Right lung (tissue), 10 donors: ENCODE measurements at places on chromosomes 5 and 9.

GRCh38 chr5:73654171-73654811 is 28.3 kb downstream of the ARHGEF28 start:
- DNase-seq: no peak

DNA sequence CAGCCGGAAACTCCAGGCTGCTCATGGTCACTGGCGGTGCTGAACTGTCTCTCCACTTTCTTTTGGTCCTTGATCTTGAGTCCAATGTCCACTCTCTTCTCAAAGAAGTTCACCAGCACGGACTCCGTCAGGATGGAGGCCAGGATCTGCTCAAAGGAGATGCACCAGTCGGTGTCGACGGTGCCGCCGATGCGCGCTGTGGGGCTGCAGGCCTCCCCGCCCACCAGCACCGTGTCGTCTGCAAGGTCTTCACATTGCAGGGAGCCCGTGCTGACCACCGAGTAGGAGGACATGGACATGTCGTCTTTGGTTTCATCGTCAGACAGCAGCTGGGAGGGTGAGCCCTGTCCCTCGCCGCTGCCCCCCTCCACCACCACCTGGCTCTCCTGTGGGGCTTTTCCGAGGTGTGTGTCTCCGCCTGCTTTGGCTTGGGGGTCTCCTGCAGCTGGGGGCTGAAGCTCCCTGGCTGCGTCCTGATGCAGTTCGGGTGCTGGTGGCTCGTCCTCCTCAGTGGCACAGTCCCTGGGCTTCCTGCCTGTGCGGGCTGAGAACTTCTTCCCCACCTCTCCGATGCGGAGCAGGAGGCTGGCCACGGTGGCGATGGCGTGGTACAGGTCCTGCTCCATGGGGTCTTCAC is 5.0 kb upstream of the MRNIP start:
- no peak for DNase-seq

DNA sequence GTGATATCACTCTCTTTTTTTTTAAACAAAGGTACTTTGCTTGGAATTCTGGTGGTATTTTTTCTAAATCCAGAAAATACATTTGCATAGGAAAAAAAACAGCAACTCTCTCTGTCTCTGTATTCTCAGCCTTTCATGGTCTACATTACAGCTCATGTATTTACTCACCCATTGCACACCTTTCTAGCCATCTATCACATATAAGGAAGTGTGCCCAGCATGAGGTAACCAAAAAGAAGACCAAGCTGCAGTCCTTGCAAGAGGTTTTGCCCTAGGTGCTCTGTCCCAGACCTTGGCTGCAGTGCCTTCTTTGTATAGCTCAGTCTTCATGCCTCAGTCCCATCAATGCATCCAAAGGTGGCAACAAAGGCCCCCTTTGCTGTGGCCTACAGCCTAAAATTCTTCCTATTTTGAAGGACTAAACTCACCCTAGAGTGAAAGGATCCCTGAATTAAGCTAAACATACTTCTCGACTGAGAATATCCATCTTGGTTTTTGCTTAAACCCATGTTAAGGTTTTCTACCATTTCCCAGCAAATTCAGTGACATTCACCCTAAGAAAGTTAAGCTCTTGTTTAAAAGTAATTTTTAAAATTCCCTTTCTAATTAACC is 446.4 kb downstream of the KIF4B start:
- DNase-seq: no peak

DNA sequence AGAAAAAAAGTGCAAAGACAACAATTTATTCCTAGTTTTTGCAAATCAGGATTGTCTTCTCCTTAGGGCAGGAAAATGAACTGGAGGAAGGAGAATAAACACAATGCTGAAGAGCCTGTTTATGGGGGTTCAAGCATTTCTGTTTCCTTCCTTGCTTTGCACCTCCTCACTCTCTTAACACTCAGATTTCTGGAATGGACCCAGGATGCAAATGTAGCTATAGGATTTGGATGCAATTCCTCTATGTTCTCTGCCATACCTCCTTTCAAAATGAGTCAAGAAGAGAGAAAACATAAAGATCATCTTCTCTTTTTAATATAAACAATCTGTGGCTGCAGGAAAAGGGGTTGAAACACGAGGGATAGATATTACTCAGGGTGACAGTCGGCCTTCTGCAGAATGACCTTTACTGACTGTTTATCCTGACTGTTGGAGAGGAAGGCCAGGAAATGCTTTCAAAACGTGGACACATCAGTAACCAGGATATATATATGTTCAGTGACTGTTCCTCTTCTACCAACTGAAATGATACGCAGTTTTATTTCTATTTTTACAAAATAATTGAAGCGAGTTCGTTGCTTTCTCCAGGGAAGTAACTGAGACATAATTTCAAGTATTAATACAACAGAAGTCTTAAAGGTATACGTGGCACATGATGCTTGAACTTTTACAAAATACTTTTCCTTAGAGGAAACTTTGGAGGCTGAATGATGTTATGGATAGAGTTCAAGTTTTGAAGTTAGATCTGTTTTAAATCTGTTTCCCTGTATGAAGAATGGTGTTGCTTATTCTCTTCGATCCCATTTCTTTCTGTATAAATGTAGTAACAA is 44.4 kb downstream of the ACTBL2 start:
- peak; percentile 27 for DNase-seq

DNA sequence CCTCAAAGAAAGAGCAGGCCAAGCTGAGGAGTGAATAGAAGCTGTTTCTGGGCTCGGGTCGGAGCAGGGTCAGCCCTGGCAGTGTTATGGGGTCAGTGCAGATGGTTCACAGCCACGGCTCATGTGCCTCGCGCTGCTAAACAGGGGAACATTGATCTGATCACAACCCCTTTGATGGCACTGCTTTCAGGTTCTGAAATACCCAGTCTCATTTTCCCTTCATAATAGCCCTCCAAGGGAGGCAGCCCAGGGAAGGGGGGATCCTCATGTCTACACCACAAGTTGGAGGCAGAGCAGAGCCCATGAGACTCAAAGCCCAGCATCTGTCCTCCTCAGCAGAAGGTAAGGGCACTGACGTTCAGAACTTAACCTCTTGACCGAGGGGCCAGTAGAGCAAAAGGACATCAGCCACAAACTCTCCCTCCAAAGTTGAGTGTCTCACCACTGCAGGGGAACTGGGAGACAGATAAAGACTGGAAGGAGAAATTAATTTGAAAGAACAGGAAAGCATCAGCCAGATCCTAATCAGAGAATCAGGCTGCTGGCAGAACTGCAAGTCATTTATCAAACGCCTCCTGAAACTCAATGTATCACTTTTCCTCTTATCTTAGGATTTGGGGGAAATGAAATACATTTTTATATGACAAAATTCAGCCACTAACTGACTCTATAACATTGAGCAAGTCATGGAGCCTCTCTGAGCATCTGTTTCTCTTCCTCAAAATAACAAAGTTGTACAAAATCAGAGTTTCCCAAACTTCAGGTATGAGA is 110.6 kb downstream of the SH3TC2 start:
- no peak for DNase-seq

- DNase-seq: peak; percentile 46
Observed at GRCh38 chr9:108761655-108762347, 94.0 kb downstream of the ACTL7B start.

- DNase-seq: no peak
Observed at GRCh38 chr5:6644794-6645241, 11.6 kb downstream of the SRD5A1 start.

DNA sequence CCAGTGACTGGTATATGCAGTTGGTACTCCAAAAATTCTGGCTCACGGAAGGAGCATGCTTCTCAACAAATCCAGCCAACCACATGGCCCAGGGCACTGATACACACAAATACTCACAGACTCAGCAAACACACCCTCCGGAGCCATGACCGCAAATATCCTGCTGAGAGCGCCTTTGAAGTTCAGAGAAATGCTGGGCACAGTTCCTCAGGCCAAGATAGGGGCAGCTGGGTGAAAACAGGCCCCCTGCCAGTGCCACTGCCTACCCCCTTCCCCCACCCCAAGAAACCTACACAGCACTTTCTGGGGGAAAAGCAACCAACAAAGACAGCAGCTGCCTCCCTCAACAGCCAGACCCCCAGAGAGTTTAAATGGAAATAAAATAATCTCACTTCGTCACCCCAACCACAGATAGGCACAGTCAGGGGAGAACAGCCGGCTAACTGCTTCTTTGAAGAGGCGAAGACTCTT is 120.0 kb downstream of the C5orf15 start:
- peak; percentile 28 for DNase-seq

DNA sequence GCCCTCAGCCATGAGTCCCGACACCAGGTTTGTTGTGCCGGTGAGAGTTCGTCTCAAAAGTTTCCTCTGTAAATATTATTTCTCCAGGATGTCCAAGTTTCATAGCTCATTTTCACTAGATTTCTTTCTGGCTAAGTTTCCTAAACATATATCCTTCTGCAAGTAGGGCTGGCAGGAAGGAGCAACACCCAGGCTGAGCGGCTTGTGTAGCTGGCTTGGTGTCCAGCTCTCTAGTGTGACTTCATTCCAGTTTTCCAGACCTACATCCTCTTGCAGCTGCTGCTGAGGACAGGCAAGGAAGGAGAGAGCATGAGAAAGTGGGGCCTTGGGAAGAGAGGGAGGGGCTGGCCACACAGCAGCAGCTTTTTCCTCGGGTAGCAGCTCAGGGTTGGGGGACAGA is 80.3 kb downstream of the FGF1 start:
- peak; percentile 42 for DNase-seq

DNA sequence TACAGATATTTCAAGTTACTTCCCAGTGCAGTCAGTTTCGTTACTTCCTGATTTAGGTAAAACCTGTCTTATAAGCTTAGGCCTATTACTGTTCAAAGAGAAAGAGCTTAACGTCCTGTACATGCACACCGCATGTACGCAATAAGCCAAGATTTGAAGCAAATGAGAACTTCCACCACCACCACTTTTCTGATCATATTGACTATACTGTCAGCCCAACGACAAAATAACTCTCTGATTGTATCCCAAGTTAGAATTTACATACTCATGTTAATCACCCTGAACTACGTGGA is 5.1 kb downstream of the NFIB start:
- DNase-seq: no peak

GRCh38 chr9:4464911-4465513 is 25.3 kb upstream of the SLC1A1 start:
- no peak for DNase-seq

GRCh38 chr9:38224941-38225340 is 155.9 kb upstream of the SHB start:
- no peak for DNase-seq
